CD8-positive, alpha-beta memory T cell (primary cell): ENCODE measurements at places on chromosomes 3 and 15. TPM values are rescaled to one million over a fixed set of nuclear protein-coding genes. Genes with fewer than 3 reads are reported as not detected.

Gene FAM174B
- 3.9 TPM for total RNA-seq

DNA sequence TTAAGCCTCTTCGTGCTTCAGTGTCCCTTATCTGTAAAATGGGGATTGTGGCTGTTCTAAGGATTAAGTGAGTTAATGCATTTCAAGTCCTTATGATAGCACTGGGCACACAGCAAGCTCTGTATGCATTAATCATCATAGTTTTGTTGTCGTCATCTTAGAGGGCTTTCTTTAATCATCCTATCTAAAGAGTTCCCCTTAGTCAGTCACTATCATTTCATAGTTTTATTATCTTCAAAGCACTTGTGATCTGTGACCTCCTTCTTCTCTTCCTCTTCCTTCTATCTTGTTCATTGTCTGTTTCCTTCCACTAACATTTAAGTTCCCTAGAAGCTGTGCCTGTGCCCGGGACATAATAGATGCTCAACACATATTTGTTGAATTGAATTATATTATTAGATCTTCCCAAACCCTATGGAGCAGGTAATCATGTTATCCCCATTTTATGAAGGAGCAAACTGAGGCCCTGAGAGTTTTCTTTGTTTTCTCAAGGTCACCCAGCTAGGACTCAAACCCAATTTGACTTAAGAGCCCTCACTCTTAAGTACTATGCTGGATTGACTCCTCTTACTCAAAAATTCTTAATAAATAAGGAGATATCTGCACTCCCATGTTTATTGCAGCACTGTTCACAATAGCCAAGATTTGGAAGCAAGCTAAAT is 24.1 kb downstream of the DUOX2 start:
- H3K4me1 ChIP-seq = no peaks in the 10 kb centered on the region
- H3K4me3 ChIP-seq = no peak overlapping the region
- H3K36me3 ChIP-seq = no peaks in the 10 kb centered on the region
- H3K27me3 ChIP-seq = no peaks in the 10 kb centered on the region

DNA sequence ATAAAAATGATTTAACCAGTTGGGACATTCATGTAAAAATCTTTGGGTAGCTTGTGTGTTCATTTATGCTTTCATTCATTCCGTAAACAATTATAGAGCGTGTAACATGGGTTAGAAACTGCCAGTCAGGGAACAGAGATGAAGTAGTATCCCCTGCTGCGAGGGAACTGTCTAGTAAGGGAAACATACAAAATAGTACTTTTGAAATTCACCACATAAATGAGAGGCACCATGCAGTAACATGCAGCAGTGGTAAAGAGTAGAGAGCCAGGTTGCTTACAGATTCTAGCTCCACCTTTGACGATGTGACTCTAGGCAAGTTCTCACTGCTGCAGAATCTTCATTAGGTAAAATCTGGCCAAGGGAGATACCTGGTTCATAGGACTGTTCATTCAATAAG is 938 bp downstream of the DZIP3 start:
- no peaks in the 10 kb centered on the region for H3K27me3 ChIP-seq
- H3K27ac ChIP-seq = peak overlapping the region; percentile 90
- H3K4me3 ChIP-seq = peak overlapping the region; percentile 88
- no peak for DNase-seq
- H3K36me3 ChIP-seq = no peaks in the 10 kb centered on the region

DNA sequence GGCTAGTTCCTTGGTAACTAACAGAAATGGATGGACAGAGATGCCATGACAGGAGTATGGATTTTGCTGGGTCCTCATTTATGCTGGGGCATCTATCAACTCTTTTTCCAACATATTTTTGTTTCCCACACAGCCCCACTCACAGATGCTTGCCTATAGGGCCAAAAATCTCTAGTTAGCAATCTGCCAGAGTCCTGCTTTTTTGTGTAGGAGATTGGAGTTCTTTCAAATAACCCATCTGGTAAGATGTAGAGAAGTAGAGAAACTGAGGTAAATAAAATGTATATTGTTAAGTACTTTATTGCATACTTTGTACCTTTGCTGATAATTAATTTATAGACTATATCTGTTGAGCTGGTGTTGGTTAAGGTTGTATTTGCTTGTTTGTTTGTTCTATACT is 456.5 kb upstream of the GOLIM4 start:
- no peak for DNase-seq
- H3K27ac ChIP-seq = no peak overlapping the region
- H3K27me3 ChIP-seq = no peaks in the 10 kb centered on the region
- no peaks in the 10 kb centered on the region for H3K36me3 ChIP-seq

Gene IQCF5
- total RNA-seq = not detected

DNA sequence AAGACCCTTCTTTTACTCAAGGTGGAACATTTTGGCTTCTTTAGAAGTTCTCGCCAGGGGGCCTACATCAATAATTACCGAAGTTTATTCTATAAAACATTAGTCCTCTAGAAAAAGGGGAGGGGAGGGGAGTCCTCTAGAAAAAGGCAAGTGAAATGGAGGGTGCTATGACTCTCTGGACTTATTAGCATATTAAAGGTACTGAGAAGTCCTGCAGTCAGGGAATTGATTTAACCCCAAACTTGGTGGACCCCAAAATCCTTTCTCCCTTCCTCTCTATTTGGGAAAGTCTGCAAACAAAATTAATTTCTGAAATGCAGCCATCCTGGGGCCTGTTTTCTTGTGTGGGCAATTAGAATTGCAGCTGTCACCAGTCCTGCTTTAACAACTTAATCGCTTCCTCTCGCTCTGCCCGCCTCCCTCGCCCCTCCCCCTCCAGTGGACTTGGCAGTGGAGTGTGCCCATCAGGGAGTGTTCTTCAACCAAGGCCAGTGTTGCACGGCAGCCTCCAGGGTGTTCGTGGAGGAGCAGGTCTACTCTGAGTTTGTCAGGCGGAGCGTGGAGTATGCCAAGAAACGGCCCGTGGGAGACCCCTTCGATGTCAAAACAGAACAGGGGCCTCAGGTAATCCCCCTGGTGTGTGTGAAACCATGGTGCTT is 18.9 kb upstream of the LRRK1 start:
- H3K36me3 ChIP-seq = no peaks in the 10 kb centered on the region
- no peak overlapping the region for H3K4me3 ChIP-seq
- no peaks in the 10 kb centered on the region for H3K27me3 ChIP-seq
- DNase-seq = no peak

- DNase-seq = no peak
- H3K4me1 ChIP-seq = no peaks in the 10 kb centered on the region
- no peak overlapping the region for H3K27ac ChIP-seq
- no peaks in the 10 kb centered on the region for H3K36me3 ChIP-seq
- no peak overlapping the region for H3K4me3 ChIP-seq
- no peaks in the 10 kb centered on the region for H3K27me3 ChIP-seq
Observed at GRCh38 chr3:157113832-157114505, 46.0 kb downstream of the CCNL1 start.

GRCh38 chr15:57505949-57506391 is 85.7 kb upstream of the MYZAP start:
- H3K4me3 ChIP-seq = no peak overlapping the region
- H3K36me3 ChIP-seq = no peaks in the 10 kb centered on the region
- H3K27me3 ChIP-seq = no peaks in the 10 kb centered on the region
- H3K27ac ChIP-seq = no peak overlapping the region

DNA sequence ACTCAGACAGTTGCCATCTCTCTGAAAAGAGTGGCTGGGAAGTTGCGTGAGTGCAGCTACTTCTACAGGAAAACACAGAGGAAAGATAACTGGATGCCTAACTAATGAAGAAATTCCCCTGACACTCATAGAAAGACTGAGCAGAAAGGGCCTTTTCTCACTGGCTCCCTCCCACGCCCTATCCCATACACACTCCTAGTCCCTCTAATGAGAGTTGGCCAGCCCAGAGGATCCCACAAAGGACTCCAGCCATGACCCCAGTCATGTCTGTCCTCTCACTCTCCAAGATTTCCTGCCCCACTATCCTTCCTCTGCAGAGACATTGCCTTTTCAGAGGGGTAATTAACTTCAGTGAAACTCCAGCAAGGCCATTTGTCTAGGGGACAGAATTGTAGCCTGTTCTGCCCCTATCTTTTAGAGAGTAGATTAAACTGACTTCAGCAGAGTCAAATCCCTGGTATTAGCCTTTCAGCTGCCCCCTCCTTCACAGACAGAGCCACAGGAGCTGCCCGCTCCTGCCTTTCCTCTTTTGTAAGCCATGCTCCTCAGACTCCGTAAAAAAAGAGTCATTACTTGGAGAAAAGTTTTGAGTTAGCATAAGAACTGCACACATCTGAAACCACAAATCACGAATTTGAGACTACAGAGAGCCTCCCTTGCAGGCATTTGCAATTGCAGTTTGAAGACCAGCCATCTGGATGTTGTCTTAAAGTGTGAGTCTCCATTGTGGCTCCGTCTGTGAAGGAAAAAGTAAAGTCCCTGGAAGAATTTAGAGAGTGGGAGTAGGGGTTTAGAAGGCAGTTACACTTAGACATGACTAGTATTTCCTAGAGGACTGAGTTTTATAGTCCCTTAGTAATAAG is 129.1 kb upstream of the SEMA6D start:
- H3K4me1 ChIP-seq = no peaks in the 10 kb centered on the region
- no peak overlapping the region for H3K4me3 ChIP-seq

Gene OCA2
- total RNA-seq = not detected

Gene GAP43
- not detected for total RNA-seq

GRCh38 chr15:96514607-96515285 is 184.2 kb downstream of the NR2F2 start:
- H3K27ac ChIP-seq = no peak overlapping the region
- no peaks in the 10 kb centered on the region for H3K4me1 ChIP-seq

Gene GCNT3
- total RNA-seq = not detected

GRCh38 chr3:66413151-66413751 is 87.6 kb downstream of the LRIG1 start:
- no peak overlapping the region for H3K27ac ChIP-seq
- no peaks in the 10 kb centered on the region for H3K4me1 ChIP-seq
- H3K27me3 ChIP-seq = no peaks in the 10 kb centered on the region
- no peak overlapping the region for H3K4me3 ChIP-seq

DNA sequence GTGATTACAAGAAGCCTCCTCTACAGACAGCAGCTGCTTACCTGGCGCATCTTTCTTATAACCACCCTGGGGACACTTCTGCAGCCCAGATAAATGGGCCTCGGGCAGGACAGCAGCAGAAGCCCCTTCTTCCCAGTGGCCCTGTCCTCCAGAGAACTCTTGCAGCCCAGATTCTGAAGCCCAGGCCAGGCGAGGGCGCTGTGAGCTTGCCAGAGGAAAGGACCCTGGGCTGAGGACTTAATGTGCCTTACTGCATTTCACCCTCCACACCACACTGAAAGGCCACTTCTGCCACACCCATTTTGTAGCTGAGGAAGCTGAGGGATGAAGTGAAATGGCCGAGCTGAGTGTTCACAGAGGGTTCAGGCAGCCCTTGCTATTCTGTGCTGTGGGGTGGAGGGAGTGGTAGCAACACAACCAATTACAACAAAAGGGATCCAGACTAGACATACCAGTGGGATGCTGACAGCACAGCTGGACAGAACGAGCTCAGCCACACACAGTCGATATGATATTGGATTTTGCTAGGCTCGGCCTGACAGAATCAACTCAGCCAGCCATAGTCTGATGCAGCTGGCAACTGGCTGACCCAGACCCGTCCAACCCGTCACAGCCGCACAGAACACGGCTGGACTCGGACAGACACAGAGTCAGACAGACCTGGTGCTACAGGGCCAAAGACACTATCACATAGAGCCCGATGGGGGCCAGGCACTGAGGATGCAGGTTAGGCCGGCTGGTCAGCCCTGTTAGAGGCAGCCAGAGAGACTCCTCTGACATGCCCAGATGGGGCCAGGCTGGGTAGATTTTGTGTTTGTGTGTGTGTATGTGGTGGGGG is 7.3 kb downstream of the ACOX2 start:
- no peaks in the 10 kb centered on the region for H3K36me3 ChIP-seq
- H3K27me3 ChIP-seq = no peaks in the 10 kb centered on the region
- no peak overlapping the region for H3K27ac ChIP-seq
- H3K4me3 ChIP-seq = no peak overlapping the region
- H3K4me1 ChIP-seq = peaks cover 7% of the 10 kb centered on the region

- H3K36me3 ChIP-seq = no peaks in the 10 kb centered on the region
- H3K27me3 ChIP-seq = no peaks in the 10 kb centered on the region
- H3K27ac ChIP-seq = no peak overlapping the region
- no peak overlapping the region for H3K4me3 ChIP-seq
- H3K4me1 ChIP-seq = no peaks in the 10 kb centered on the region
Observed at GRCh38 chr15:78193731-78194567, 40.4 kb downstream of the ACSBG1 start.

DNA sequence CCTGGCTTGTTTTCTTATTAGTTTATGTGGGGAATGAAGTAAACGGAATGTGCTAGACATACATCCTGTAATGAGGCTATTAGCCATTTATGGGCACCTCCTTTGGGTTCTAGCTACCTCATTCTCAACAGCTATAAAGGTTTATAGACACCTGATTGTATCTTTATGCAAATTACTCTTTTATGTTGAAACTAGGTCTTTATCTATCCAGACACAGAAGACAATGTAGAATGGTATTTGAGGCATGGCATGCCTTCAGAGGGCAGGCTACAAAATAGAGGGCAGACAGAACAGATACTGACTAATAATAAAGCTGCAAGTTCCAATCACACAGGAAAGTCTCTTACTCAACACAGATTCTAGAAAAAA is 27.1 kb downstream of the TBC1D2B start:
- no peaks in the 10 kb centered on the region for H3K36me3 ChIP-seq
- peak overlapping the region; percentile 38 for H3K4me3 ChIP-seq
- peaks cover 96% of the 10 kb centered on the region for H3K4me1 ChIP-seq
- no peaks in the 10 kb centered on the region for H3K27me3 ChIP-seq
- H3K27ac ChIP-seq = peak overlapping the region; percentile 75
- no peak for DNase-seq
